ENCODE measurements at places on chromosomes 4 and X.
A peak's percentile ranks its signal among the peaks of the same experiment; 100 is the strongest.

DNA sequence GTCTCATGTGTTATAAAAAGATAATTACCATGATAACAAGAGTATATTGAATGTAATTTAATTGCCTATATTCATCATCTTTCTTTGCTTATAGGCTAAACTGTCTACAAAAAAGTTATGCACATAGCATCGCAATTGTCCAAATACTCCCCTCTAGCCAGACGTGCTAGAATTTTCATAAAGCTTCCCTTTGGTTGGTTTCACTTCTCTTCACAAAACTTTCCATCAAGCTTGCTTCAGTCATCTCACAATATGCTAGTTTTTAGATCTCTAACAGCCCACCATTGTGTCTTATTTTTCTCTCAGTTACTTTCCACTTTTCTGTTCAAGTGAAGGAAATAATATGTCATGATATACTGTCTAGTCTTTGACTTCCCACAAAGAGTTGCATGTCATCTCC is 448.3 kb upstream of the SPANXN1 start:
- no peak for DNase-seq

- no peak for DNase-seq
These were observed 234.2 kb downstream of the RAPGEF2 start for GRCh38 chr4:159337041-159337440.

DNA sequence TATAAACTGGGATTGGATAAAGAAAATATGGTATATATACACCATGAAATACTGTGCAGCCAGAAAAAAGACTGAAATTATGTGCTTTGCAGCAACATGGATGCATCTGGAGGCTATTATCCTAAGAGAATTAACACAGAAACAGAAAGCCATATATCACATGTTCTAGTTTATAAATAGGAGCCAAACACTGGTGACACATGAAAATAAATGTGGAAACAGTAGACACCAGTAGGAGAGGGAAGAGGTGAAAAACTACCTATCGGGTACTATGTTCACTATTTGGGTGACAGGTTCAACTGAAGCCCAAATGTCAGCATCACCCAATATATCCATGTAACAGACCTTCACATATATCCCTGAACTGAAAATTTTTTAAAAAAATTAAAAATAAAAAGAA is 725.1 kb downstream of the C4orf33 start:
- DNase-seq: no peak

DNA sequence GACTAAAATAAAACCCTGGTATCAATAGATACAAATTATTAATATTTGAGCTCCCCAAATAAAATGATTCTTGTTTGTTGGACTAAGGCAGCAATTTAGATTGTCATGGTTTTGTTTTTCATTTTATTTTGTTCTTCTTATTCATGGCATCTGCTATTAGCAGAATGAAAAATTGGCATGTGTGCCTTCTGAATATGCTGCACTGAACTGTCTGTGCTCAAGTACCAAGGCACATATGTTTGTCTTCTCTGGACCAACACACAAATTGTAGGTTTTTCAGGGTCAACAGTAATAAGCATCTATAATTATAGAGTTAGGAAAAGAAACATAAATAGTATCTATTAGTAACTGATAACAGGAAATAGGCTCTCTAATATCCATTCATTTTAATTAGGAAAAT is 121.1 kb downstream of the BANK1 start:
- no peak for DNase-seq

GRCh38 chr4:148120216-148120615 is 322.0 kb downstream of the NR3C2 start:
- no peak for DNase-seq

GRCh38 chr4:109432203-109432602 is 1.4 kb upstream of the SEC24B start:
- no peak for DNase-seq

DNA sequence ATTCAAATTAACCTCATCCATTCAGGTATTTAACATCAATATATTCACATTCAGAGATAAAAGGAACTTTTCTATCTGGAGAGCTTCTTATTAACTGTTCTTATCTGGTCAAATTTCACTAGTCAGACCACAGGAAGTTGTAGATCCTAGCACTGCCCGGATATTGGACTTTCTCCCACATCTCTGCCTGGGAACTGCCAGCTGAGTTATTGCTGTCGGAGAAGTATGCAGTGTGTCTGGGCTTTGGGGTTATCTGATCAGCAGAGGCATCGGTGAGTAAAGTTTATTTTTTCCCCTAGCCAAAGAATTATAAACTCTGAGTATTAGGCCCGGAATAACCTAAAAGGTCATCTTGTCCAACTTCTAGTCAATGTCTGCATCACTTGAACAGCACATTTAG is 45.1 kb downstream of the OR13H1 start:
- DNase-seq: no peak

DNA sequence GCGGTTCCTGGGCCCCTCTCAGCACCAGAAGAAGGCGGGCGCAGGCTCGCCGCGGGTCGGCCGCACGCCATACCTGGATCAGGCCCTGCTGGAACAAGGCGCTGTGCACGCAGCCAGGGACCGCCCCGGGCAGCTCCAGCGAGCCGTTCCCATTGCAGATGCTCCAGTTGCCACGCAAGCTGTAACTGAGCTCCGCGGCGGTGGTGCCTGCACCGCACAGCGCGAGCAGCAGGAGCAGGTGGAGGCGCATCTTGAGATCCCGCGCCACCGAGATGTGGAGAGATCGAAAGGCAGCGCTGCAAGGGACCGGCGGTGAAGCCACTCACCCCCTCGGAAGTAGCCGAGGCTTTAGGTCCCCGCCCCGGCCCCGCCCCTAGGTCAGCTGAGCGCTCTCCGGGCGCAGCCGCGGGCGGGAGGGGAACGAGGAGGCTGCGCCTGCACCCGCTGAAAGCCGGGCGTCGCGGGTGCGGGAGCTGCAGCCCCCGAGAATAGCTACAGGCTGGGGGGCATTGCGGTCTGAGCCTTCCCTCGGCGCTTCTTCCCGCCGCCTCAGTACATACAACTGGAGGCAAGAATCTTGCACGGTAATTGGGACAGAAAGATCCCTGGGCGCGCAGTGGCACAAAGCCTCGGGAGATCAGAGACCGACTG is at the start of gene MANBA:
Gene MANBA, minus strand, starts transcription at position 324 of the 651 bp plus-strand sequence. Its CDS starts 74 bp downstream, at position 250.
- DNase-seq: peak; percentile 90

DNA sequence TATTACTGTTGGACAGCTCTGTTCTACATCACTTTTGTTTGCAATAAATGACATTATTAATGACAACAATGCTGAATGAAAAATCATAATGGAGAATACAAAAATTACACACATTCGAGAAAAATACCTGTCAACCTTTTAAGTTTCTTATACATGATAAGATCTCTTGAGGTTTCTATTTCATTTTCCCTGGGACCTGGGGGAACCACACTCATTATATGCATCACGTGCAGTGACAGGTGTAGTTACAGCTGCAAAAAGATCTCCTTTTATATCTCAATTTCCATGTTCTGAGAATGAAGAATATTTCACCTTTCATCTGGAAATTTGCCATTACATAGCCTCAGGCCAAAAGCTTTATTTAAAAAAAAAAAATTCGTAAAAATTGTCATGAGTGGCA is 1347.0 kb upstream of the AGA start:
- DNase-seq: no peak

- peak; percentile 41 for DNase-seq
These were observed 50.9 kb upstream of the BCOR start for GRCh38 chrX:40148385-40149285.

DNA sequence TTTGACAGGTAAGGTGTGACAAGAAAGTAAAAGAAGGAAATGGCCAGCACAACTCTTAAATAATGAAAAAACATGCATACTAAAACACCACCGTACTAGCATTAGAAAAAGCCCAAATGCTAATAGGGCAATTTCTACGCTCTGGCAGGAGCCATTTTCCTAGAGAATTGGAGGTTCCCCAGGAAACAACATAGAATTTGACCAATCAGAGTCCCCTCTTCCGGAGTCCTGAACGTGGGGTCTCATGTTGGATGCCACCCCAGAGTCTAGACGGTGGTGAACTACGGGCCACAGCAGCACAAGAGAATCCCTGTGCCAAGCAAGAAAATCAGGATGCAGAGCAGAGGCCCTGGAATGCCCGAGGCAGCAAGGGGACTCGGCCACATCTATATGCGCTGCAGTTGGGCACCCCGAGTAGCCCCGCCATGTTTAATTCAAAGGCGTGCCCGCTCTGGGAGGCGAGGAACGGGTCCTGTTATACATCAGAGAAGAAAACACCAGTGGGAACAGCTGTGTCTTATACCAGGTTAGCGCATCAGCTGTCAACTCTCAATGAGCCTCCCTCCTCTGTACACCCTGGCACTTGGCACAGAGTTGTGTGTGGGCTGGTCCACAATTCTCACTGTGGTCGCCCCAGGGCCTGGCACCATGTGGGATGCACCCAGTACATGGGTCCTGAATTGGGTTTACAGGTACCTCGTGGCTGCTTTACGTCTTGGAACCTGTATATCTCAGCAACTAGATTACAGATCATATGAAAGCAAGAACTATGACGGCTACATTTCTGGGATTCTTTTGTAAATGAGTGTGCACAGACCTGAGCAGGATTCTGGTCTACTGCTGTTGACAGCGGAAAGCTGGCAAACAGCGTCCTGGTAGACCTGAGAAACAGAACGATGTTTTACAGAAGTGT is 52.1 kb downstream of the SEL1L3 start:
- DNase-seq: peak; percentile 12

DNA sequence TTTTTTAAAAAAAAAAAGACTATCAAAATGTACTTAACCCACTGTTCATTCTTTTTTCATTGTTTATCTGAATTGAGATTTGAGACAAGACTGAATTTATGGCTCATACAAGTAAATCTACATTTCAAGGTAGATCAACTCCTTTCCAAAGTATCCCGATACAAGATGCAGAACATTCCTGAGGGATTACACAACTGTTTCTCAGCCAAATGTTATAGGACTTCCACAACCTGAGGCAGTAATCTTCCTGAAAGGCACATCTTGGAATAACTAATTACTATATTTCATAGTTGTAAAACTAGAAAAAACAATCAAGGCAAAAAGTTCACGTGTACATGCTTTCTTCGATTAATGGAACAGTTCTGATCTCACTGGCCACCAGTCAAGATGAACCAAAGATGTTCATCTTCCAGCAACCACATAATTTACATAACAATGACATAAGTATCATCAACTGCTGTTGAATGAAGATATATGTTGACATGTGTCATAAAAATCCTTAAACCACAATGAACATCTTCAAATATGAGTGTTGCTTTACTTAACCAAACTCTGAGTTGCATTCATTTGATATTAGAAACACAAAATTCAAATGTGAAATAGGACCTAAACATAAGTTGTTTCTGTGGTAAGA is 225.2 kb upstream of the DKK2 start:
- no peak for DNase-seq

GRCh38 chr4:77153006-77153405 is 4.0 kb upstream of the CCNG2 start:
- no peak for DNase-seq

- DNase-seq: no peak
These were observed 36.5 kb downstream of the GAK start for GRCh38 chr4:895596-895995.

GRCh38 chrX:109714340-109714958 is 18.6 kb downstream of the ACSL4 start:
- peak; percentile 63 for DNase-seq

DNA sequence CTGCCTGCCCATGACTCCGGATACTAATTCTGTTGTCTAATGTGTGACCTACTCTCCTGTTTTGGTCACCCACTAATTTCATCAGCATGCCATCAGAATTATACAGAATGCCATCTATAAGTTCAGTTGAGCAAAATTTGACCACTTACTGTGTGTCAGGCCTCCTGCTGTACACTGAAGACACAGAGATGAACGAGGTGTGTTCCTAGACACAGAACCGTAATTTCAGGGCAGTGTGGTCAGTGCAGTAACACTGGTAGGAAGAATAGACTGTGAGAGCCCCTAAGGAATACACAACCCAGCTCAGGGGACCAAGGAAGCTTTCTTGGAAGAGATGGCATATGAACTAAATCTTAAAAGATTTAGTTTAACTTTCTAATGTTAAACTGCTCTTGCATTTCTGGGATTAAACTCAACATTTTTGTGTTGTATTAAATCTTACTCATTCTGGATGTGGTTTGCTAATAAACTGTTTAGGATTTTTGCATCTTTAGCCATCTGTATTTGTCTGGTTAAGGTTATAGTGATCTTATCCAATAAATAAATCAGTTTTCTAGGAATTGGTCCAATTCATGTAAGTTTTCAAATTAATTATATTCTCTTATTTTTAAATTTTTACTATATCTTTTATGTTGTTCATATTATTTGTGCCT is 34.3 kb downstream of the KANTR start:
- DNase-seq: no peak

Measured in cardiac muscle cell (in vitro differentiated cells and primary cell).